Stimulated activated CD8-positive, alpha-beta memory T cell treated with anti-CD3 and anti-CD28 coated beads, Interleukin-2, amount 100 ng/mL, for 1 hour (primary cell): ENCODE measurements at places on chromosomes 5 and 9.

DNA sequence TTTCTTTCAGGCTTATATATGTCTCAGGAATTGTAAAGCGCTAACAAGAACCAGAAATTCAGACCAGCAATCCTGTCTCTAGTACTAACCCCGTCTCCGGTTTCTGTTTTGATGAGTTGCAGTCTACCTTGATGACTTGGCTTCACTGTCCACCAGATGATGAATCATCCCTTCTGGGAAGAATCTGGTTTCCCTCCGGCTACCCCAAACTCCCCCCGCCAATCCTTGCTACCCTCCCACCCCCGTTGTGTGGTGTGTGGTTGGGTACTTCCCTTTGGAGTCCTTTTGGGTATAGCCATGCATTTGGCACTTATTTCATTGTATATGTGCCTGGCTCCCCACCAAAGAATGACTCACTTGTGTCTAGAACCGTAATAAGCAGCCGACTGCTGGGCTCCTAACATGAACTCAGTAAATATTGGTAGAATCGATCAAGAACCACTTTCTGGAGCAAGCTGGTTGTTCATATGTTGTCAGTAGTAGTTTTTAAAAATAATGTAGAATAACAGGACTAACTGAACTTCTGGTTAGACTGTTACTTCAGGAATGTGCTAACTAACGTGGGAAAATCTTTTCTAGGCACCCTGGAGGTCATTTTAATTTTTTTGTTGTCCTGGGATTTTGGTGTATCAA lies 8.3 kb upstream of the TGFBI start:
- DNase-seq, result no peak

DNA sequence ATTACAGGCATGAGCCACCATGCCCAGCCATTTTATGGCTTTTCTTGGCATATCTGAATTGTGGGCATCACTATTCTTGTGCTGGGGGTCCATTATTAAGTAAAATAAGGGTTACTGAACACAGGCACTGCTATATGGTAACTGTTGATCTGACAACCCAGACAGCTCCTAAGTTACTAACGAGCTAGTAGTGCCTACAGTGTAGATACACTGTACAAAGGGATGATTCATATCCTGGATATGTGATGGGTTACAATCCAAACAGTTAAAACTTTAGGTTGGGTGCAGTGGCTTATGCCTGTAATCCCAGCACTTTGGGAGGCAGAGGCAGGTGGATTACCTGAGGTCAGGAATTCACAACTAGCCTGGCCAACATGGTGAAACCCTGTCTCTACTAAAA lies 4.3 kb downstream of the CD14 start:
- no peak for DNase-seq

DNA sequence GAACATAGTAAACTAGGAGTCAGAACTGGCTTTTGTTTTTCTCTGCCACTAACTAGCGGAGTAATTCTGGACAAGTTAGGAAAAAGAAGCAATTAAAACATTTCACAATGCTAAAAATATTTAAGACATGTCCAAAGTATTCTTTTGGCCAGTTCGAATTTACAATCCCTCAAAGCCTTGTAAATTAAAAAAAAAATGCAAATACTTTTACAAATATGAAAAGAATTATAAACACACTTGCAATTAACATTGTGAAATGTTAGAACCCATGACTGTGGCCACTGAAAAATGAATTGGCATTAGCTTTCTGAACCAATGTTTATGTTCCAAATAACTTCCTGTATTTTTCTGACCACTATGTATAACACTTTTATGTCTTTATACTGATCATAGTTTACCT lies 2.2 kb downstream of the RAD1 start:
- no peak for DNase-seq

DNA sequence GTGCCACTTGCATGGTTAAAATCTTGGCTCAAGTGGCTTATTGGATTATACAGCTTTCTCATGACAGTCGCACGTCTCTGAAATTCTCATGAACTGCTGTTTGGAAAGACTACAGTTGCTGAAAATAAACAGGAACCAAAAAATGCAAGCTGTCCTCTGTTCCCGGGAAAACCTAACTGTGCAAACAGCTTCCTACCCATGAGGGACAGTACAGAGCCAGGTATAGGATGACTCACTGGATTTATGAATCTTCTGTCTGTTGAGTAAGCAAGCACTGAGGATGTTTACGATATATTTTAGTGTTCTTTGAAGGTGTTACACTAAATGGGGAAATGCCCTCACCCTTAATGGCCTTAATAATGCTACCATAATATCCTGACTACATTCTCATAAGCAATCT lies 380.3 kb upstream of the TNC start:
- no peak for DNase-seq

- DNase-seq, result no peak
Observed at GRCh38 chr9:120928015-120928482, 1.5 kb upstream of the TRAF1 start.

DNA sequence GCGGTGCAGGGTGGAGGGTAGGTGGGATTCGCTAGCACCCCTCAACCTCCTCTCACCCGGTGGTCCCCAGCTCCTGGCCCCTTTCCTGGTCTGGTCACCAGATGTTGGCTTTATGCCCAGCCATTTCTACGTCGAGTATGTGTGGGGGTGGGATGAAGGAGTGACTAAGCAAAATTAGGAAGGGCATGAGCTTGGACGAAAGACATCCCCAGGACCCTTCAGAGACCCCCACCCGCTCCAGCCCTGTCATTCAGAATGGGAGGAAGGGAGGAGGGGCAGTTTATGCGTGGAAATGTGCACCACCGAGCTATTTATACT lies 742 bp downstream of the BHMT2 start:
- DNase-seq, result no peak

- no peak for DNase-seq
Observed at GRCh38 chr5:14364096-14364495, 217.5 kb upstream of the OTULINL start.

DNA sequence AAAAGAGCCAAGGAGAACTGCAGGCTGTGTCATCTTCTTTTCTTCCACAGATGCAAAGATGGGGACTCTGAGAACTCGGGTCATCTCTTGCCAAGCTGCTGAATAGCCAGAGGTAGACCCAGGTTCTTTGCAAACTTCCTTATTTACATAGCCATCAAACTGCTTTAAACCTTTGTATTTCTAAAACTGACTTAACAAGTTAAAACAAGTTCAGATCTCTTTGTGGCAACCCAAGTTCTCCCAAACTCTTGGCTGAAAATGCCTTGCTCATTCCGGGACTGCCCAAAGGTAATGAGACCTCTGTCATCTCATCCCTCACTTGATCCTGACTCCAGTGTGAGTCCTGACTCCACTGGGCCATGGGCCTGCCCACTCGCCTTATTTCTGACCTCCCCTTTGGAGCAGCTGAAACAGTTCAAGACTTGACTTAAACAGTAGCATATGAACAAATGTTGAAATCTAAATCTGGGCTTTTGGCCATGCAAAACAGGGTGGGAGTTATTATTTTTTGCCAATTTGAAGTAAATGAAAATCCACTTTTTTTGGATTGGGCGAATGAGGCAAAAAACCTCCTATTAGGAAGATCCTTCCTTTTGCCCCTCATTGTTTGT lies 50.6 kb downstream of the FBXL7 start:
- DNase-seq, result no peak

DNA sequence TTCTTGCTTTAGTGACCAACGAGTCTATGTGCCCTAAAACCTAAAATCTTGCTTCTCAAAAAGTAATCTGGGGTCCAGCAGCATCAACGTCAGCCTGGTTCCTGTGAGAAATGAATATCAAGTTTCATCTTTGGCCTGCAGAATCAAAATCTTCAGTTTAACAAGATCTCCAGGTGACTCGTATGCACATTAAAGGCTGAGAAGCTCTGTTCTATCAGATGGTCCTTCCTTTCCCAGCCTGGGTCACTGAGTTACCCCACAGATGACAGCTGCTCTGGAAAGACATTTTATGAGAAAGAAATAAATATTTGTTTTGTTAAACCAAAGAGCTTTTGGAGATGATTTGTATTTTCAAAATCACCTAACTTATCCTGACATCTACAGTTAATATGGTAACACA lies 75.8 kb downstream of the ADAMTSL1 start:
- no peak for DNase-seq

- no peak for DNase-seq
Observed at GRCh38 chr5:119840175-119840574, 210.8 kb downstream of the FAM170A start.

- peak; percentile 51 for DNase-seq
Observed at GRCh38 chr9:96009690-96010472, 134.4 kb downstream of the ERCC6L2 start.

DNA sequence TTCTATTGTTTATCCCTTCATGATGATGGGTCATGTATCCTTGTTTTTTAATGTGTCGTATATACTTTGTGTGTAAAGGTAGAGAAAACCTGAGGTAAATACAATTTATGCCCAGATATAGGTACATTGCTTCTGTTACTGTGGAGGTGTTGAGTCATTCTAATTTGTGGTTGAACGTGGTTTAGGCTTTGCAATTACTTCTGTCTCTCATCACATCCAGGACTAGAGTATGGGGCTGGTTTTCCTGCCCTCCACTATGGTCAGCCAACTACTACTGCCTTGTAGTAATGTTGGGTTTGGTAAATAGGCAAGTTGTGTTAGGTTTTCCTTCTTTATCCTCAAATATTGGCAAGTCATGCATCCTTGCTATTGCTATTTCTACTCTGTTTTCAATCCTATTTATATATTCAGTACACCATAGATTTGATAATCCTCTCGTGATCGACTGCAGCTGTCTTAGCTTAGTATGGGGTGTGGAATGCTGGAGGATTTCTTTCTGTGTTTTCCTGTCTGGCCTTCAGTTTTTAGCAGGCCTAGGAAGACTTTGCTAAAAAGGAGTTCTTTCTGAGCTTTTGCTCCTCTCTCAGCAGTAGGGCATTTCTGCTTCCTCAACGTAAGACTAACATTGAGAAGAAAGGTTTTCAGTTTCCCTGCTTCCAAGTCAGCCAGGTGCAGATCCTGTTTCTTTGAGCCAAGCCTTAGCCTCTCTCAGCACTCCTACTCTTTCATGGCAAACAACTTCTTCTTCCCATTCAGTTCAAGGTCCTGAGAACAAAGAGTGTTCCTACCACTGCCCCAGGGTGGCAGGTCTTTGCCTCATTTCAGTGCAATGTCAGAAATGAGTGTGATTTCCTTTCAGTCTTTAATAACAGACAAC lies 844.4 kb upstream of the CDH18 start:
- no peak for DNase-seq

DNA sequence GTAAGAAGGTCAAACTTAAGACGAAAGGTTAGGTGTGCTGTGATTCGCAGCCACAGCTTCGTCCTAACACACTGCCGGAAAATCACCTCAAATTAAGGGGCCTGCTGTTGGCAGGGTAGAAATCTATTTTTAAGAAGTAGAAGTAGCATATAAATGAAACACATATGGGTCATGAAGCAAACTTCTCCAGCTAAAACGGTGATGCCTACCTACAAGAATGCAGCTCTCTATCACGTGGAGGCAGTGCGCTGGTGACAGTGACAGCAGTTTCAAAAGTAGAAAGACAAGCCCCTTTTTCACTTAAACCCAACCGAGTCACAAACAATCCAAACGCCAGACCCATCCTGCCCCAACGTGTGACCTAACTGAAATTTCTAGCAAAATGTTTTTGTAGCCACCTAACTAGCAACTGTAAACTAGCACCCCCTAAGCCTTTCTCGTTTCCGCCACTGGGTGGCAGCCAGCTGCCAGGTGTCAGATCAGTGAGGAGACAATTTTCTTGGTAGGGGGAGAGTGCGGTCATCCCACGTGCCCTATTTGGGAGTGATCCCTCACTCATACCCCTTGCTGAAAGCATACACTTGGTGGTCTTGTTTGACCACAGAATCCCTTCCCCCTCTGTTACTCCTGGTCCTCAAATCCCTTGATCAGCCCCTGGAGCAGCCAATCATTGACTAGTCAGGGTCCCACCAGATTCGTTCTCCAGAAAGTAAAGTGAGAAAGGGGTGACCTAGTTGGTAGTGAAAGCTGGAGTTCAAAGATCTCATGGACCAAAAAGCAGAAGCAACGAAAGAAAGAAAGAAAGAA lies 71.8 kb upstream of the MAMDC2 start:
- DNase-seq, result peak; percentile 2

GRCh38 chr9:96484521-96484931 lies 34.6 kb downstream of the HABP4 start:
- no peak for DNase-seq

GRCh38 chr5:107949688-107950341 lies 279.1 kb upstream of the EFNA5 start:
- DNase-seq, result no peak

- no peak for DNase-seq
Observed at GRCh38 chr5:160537940-160538339, 116.3 kb downstream of the PTTG1 start.

DNA sequence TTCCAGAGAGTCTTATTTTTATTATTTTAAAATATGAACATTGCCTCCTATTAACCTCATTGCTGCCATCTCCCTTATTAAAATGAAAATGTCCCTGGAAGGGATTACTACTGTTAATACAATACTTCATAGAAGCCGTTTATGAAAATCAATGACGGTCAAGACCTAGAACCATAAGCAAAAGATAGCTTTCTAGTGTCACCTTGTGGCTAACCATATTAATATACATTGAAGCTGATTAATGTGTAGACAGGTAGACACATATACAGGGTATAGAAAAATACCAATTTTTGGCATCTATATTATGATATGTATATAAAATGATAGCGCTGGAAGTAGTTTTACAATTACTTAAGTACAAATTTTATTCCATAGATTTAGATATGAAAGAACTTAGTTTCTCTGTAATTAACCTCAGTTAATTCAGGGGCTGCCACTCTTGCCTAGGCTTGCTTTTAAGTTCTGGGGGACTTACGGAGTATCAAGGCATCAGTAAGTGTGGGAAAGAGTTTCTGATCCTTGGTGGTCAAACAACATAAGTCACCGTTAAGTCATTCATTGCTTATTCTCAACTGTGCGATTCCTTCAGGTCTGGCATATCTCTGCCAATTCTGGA lies 2.5 kb upstream of the YTHDC2 start:
- no peak for DNase-seq

DNA sequence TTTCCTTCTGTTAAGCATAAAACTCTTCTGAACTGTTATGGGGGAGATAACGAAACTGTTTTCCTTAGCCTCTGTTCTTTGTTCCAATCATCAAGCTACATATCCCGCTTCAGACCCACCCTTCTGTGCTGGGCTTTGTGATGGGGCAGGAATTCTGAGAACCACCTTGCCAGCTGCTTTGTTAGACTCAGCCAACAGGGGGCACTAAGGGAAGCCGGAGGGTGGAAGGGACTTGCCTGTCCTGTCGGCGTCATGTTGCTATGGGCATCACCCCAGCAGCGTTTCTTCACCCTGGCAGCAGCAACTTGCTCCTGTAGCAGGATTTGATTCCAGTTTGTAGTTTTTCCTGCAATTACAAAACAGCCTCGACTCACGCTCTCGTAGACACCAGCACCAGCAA lies 169.1 kb downstream of the CAAP1 start:
- DNase-seq, result no peak
